GM04503 (cell line): ENCODE measurements at places on chromosomes 6 and 20.

DNA sequence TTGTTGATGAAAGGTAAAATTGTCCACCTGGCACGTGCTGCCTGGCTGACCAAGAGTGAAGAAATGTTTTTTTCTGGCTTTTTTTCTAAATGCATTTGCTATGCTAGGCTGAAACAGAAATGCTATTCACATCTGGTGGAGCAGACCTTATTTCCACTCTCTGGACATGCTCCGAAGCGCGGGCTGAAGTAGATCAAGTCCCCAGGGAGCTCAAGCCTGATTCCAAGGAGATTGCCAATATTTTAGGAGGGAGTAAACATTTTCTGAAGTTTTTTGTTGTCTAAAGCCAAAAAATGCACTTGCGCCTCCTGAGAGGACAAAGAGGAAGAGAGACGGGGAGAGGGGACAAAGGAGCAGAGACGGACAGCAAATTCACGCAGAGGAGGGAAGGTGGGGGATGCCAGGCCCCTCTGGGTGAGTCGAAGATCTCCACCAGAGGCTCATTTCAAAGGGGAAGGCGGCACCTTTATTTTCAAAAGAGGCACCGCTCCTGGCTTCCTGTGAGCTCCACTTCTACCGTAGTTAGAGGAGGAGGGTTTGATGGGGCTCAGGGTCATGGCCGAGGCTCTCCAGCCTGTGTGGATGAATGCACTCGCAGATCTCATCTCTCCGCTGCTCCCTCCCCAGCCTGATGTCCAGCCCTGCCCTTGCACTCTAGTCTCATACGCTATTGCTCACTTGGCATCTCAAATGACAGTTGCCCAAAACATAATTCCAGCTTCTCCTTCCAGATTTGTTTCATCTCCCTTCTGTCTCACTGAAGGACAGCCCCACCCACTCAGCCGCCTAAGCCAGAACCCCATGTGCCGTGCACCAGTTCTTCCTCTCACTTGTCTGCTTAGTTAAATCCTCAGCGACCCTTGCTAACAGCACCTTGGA, 23.1 kb upstream of the SMOC2 start:
- no peak for DNase-seq

GRCh38 chr6:165680975-165681374, 17.9 kb upstream of the PDE10A start:
- DNase-seq = no peak

DNA sequence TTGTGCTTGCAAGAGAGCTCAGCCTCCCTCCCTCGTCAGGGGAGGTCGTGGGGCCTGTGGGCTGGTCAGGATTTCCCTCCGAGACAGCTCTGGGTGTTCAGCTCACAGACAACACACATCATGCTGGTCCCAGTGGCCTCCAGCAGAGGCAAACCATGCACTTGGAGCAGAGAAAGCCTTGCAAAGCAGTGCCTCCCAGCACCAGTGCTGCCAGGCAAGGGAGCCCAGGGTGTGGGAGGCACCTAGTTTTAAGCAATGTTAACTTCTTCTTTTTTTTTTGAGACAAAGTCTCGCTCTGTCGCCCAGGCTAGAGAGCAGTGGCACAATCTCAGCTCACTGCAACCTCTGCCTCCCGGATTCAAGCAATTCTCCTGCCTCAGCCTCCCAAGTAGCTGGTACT, 34.0 kb upstream of the INSM1 start:
- DNase-seq = no peak

DNA sequence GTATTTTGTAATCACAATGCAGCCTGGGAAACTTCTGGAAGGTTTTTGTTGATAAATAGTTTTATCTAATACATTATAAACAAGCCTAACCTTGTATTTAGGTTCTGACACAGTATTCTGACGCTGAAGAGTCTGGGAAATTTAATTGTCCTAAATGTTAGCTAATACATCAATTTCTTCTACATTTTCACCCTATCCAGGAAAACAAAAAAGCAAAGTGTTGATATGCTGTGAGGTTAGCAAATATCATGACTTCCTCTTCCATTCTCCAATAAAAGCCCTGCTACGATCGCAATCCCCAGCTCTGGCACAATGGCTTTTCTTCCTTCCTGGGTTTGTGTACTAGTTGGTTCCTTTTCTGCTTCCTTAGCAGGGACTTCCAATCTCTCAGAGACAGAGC, at the start of gene C6orf58:
Gene C6orf58, plus strand, starts transcription at position 301 of the 400 bp plus-strand sequence. Its CDS starts 12 bp downstream, at position 313.
- DNase-seq = no peak

GRCh38 chr20:53321596-53321995, 272.0 kb downstream of the ZNF217 start:
- no peak for DNase-seq

DNA sequence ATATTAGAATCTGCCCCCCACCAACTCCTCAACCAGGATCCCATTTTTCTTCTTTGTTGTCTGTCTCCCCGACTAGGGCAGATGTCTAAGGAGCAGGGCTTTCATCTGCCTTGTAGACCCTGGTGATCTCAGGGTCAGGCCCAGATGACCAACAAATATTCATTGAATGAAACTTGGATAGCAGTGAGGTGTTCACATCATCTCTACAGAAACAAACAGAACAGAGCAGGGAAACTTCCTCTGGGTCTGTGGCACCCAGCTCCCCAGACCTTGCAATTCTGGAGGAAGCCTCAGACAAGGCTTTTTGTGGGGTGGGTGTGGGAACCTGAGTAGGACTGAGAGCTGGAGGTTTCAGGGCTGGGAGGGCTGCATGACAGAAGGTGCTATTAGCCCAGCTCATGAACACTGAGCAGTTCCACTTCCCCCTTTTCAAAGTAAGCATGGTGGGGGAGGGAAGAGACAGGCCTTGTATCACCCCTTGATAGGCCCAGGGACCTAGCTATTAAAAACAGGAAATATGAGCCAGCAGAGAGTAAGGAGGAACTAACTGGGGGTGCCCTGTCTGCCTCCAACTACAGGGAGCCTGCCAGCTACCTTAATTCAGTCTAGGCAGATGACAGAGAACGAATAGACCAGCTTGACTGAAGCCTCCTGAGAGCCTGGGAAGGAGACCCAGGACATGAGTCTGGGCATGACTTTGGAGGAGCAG, 37.3 kb upstream of the TOP1 start:
- DNase-seq = no peak

GRCh38 chr20:50376888-50377459, 133.2 kb upstream of the PTPN1 start:
- DNase-seq = no peak

DNA sequence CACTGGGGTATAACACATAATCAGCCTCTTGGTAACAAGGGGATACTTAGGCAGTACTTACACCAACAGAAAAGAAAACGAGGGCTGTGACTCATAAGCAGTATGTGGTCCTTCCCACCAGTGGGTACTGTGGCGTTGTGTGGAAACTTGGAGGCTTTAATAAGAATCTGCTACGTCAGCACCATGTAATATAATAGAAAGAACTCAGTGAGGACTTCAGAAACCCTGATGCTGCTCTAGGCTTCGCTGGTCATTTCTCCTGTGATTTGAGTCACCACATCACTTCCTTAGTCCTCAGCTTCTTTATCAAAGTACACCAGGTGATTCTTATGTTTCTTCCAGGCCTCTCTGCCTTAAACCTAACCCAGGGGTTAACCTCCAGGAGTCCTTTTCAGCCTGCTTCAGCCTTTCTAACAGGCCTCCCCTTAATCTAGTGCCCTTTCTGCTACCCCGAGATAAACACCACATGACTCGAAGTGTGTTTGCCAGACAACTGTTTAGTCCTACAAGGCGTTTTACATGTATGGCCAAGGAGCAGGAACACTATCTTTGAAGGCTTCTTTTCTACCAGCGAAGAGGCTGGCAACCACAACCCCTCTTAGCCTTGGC, 68.5 kb downstream of the FYN start:
- no peak for DNase-seq

DNA sequence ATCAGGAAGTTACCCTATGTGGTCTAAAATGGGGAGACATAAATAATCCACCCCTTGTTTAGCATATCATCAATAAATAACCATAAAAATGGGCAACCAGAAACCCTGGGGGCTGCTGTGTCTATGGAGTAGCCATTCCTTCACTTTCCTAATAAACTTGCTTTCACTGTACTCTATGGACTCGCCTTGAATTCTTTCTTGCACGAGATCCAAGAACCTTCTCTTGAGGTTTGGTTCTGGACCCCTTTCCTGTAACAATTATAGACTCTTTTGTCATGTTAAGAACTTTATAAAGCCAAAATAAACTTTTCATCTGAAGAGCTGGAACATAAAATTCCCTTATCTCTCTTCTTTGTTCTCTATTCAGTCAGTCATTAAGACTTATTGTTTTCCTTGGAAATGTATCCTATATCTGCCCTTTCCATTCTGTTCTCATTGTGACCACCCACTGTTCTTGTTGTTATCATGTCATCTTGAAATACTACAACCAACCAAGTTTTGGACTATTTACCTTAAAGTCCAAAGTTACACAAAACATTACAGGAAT, 29.3 kb upstream of the ZBTB24 start:
- DNase-seq = no peak

- no peak for DNase-seq
Observed at GRCh38 chr20:52612046-52612632, 360.0 kb upstream of the TSHZ2 start.

- no peak for DNase-seq
Observed at GRCh38 chr20:59102841-59103299, 60.3 kb upstream of the PRELID3B start.

DNA sequence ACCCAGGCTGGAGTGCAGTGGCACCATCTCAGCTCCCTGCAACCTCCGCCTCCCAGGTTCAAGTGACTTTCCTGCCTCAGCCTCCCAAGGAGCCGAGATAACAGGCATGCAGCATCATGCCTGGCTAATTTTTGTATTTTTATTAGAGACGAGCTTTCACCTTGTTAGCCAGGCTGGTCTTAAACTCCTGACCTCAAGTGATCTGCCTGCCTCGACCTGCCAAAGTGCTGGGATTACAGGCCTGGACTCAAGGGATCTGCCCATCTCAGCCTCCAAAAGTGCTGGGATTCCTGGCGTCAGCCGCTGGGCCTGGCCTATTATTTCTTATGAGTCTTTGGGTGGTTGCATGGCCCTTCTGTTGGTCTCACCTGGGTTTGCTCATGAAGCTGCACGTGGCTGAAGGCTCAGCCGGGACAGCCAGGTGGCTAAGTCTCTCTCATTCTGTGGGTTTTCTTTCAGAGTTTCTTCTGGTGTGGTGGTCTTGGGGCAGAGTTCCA, 45.6 kb upstream of the NCOA3 start:
- DNase-seq = no peak

- no peak for DNase-seq
Observed at GRCh38 chr20:51106011-51106410, 83.1 kb upstream of the KCNG1 start.

DNA sequence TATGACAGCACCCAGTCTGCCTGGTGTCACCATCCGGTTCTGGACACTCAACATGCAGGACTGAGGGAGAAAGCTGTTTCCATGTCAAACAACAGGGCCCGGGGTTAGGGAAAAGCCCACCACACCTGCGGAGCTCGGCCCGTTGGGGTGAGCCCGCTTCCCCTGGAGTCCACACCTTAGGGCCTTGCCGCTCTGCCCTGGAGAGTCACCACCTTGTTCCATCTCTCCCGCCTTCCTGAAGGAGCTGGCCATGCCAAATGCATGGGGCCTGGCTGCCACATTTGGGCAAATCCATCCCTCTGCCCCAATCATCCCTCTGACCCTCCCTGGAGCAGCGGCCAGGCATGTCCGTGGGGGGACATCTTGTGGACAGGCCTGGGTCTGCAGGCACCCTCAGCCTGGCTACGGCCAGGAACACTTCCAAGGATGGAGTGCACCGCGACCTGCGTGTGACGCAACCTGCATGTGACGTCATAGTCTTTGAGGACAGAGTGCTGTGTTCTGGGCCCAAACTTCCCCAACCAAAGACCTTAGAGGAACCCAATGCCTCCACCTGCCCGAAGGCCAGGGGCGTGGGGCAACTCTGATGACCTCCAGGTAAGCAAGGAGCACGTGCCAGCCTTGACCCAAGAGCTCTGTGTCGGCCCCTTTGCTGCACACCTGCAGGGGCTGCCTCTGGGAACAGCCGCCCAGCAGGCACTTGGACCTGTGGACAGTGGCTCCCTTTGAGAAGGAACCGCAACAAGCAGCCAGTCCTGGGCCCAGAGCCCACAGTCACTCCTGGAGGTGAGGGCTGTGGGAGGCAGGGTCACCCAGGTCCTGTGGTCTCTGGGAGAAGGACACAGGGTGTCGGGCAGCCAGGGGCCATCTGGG, 1.7 kb downstream of the CABLES2 start:
- no peak for DNase-seq

DNA sequence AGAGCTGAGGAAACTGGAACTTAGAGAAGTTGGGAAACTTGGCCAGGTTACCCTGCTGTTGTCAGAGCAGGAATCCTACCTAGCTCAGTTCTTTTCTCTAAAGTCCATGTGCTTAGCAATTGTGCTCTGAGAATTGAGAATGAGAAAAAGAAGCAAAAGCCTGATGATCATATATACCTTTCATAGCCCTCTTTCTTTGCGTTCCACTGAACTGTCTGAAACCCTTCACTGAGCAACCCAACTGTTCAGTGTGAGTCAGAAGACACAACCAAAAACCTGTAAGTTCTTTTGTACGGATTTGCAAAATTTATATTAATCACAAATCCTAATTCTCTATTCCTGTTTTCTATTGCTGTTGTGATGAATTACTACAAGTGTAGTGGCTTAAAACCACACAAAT, 80.6 kb downstream of the PHF3 start:
- DNase-seq = no peak

- DNase-seq = no peak
Observed at GRCh38 chr6:72653026-72653425, 31.2 kb downstream of the KCNQ5 start.

GRCh38 chr20:12728782-12729181, 280.0 kb upstream of the SPTLC3 start:
- no peak for DNase-seq

- no peak for DNase-seq
Observed at GRCh38 chr20:23482138-23482537, 8.8 kb upstream of the CST8 start.

- no peak for DNase-seq
Observed at GRCh38 chr20:62530643-62531032, 54.8 kb upstream of the GATA5 start.

DNA sequence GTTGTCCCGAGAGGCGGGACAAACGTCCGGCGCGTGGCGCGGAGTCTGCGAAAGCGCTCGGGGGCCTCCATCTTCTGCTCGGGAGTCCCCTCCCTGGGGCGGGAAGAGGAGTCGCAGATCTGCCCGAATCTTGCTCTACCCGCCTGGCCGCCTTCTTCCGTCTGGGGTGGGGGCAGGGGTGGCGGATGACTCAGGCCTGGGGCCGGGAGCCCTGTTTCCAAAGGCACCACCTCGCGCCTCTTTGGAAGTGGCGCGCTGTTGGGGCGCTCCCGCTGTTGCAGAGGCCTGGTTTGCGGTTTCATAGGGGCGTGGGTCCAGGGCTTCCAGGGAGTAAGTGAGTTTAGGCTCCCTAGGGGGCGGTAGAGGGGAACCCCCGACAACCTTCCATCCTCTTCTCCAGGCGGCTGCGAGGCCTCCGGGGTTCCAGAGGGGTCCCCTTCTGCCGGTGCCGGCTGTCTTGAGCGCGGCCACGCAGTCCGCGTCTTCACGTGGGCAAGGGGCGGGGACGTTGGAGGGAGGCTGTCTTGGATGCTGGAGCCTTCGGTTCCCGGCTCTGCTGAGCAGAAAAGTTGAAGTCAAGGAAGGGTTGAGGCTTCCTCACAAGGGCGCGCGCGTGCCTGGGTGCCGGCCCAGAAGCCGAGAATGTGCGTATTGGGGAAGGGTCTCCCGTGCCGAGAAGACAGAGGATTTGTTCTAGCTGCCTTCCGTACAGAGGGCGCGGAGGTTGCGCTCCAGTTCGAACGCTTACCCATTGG, 2.6 kb upstream of the TFAP2C start:
- no peak for DNase-seq
